Effector memory CD4-positive, alpha-beta T cell (primary cell): ENCODE measurements at places on chromosomes 4 and X.

GRCh38 chr4:184386271-184386781 lies 88.0 kb downstream of the IRF2 start:
- DNase-seq, result no peak

DNA sequence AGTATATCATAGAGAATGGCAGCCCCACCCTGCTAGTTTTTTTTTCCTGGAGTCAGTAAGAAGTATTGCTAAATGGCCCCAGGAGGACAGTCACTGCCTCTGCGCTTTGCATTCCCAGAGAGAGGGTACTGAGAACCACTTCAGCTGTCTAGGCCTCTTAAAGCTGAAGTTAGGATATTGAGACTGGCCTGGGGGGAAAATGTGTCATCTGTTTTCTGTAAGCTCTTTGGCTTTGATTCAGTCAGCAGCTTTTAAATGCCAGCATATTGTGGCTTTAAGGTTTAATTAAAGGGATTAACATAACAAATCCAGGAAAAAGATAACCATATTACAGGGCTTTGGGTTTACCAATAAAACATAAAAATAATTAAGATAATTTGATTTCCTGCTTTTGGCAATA lies 852.0 kb downstream of the PCDH18 start:
- DNase-seq, result no peak

DNA sequence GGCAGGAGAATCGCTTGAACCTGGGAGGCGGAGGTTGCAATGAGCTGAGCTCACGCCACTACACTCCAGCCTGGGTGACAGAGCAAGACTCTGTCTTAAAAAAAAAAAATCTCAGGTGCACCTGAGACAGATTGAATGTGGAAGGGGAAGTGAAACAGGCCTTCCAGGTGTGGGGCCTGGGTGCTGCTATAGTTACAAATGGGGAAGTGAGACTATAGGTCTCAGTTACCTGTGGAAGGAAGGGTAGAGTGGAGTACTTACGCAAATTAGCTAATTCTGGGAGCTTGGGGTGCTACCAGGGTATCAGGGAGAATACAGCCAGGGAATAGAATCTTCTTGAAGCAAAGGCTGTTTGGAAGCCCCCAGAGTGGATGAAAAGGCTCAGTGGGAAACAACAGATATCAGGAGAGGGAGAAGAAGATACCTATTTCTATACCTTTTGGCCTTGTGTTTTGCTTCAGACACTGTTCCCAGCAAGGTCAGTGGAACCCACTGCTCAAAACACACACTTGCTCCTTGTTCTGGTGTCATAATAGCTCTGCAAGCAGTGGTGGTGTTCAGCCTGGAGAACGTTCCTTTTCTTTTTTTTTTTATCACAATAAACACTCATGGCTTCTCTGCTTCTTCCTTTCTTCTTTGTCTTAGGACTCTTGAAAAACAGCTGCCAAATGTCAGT lies 7.0 kb downstream of the CD38 start:
- DNase-seq, result no peak

DNA sequence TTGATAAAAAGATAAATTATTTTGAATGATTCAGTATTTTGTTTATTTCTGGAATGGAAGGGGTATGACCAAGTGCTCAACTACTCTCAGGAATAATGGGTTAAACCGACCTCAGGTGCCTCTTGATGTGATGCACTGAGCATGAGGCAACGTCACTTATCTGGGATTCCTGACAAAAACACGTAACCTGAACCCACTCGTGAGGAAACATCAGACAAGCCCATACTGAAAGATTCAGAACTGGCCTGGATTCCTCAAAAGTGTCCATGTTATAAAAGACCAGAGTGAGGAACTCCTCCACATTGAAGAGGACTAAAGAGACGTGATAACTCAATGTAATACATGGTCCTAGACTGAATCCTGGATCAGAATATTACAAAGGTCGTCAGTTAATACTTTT lies 144.0 kb downstream of the FNIP2 start:
- DNase-seq, result no peak

DNA sequence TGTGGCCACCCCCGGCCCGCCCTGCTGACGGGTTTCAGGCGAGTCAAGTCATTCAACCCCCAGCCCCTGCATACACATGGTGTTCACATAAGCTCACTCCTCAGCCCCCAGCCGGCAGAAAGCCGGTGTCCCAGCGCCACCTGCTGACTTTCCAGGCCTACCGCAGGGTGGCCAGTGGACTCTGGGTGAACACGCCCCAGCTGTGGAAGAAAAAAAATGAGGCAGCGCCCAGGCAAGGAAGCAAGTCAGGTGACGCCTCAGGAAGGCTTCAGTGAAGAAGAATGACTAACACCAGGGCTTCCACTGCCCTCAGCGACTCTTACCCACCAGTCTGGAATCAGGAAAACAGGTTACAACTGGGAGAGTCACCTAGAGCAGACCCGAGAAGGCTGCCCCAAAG lies 15.8 kb downstream of the BCAP31 start:
- DNase-seq, result no peak

DNA sequence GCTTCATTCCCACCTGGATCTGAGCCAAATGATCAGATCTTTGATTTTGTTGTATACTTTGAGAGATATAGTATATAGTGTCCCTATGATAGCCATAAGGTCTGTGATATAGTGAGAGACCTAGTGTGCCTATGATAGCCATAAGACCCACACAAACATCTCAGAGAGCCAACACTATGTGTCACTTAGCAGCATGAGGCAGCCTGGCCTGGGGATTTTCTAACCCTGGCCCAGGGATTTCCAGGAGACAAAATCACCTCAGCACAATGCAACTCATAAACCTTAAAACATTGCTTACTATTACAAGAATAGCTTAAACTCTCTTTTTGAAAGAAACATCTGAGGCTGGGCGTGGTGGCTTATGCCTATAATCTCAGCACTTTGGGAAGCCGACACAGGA lies 23.2 kb upstream of the COL25A1 start:
- DNase-seq, result no peak

GRCh38 chrX:100477467-100477866 lies 67.4 kb upstream of the PCDH19 start:
- DNase-seq, result no peak

DNA sequence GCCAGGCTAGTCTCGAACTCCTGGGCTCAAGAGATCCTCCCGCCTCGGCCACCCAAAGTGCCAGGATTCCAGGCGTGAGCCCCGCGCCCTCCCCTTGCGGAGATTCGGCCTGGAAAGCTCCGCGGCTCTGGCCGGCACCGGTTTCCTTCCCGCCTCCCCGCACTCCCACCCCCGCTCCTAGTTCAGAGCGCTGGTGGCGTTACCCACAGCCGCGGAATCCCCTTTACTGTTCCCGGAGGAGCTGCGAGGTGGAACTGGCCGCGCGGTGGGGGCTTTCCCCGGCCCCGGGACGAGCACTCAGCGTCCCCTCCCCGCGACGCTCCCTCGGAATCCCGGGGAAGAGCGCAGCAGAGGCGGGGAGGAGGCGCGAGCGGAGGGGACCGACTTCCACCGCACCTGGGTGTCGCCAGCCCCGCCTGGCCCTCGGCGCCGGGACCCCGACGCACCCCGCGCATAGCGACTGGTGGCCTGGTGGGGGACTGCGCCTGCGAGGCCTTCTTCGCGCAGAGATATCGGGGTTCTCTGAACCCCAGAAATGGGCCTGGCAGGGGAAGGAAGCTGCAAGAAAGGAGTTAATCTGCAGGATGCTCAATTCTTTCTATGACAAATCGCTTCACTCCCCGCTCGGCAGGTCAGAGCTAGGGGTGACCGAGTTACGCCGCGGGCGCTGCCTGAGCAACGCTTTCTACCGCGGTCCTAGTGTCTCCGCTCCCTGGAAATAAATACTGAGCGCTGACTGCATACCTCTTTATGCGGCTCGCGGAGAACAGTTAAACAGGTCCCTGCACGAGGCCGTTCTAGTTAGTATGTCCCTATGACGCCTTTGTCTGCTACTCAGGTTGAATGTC lies 14.6 kb upstream of the SLC25A4 start:
- DNase-seq, result no peak

DNA sequence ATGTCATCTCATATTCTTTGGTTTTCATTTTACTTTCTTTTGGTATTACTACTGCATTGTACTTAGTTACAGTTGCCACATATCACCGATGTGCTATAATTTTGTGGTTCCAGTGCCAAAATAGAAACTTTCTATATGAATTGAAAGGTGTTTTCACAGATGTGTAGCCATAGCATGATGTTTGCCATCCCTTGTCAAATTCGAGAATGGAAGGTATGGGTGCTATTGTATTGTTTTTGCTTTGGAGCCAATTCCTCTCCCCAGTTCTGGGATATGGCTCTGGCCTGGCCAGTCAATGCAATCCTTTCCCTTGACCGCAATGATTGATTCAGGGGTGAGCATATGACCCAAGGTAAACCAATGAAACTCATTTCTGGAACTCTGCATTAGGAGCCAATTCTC lies 86.2 kb upstream of the RPS6KA3 start:
- DNase-seq, result no peak

DNA sequence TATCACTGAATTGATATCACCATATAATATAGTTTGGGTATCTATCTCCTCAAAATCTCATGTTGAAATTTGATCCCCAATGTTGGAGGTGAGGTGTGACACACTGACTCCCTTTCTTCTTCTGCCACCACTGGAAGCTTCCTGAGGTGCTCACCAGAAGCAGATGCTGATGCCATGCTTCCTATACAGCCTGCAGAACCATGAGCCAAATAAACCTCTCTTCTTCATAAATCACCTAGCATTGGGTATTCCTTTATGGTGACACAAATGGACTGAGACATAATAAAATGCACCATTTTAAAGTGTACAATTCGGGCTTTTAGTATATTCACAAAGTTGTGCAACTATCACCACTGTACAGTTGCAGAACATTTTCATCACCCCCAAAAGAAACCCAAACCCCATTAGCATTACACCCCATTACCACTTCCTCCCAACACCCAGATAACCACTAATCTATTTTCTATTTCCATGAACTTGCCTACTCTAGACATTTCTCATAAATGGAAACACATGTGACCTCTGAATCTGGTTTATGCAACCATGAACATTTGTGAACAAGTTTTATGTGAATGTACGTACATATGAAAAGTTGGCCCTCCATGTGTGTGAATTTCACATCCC lies 148.9 kb downstream of the OPHN1 start:
- no peak for DNase-seq

- no peak for DNase-seq
These were observed 2.2 kb downstream of the BTK start for GRCh38 chrX:101383679-101384205.

DNA sequence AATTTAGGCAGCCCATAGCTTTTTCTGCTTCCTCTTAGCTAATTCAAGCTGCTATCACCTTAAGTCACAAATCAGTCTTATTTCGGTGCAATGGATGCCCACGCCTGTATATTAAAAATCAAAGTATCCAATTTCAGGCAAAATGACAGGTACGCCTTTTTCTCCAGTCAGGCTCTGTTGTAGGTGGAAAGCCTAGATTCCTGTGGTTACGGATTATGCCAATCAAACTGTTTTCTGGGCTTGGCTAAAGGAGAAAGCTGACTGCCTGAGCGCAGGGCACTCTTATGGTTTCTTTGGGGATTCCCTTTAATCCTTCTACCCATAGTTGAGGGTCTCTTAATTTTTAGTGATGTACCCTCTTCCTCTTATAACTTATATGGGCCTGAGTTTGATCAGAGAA lies 550.5 kb downstream of the PDHA2 start:
- no peak for DNase-seq

GRCh38 chr4:96525898-96526297 lies 686.0 kb downstream of the PDHA2 start:
- DNase-seq, result no peak

DNA sequence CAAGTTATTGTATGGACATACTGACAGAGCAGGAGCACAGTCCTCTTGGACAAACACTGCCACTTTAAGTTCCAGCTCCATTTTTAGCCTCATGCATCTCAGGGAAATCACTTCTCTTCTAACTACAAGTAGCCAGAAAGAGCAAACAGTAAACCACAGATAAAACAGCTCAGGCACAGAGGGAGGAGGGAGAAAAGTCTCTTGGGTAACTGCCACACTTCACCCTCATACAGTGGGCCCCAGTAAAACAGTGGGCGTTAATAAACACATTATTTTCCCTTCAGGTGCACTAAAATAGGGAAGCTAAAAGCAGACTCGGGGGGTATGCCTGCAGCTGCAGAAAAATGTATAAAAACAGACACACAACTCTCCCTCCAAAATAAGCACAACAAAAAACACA lies 21.6 kb downstream of the CD38 start:
- no peak for DNase-seq

GRCh38 chrX:21972046-21972445 lies 31.5 kb downstream of the SMS start:
- DNase-seq, result no peak

- no peak for DNase-seq
These were observed 13.9 kb downstream of the TXK start for GRCh38 chr4:48120132-48120531.

DNA sequence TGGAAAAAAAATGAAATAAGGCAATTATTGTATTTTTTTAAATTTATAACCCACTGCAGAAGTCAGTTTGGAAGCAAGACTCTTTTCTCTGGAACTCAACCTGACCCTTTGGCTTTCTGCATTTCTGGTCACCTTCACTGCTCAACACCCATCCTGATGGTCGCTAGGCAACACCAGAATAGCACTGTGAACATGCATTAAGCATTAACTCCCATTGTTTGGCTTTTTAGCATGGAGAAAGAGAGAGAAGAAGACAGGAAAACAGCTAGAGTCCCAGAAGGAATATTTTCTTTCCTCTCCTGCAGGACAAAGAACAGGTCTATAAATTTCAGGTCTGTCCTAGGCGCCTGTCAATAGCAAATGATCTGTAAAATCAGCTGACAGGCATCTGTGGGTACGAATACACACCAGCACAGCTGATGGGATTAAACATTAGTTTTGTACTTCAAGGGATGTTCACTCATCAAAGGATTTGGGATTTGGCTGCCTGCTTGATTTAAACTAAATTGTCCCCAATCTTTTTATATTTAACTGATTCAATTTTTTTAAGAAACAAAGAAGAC lies 137.2 kb upstream of the ETNPPL start:
- no peak for DNase-seq
